Skin of body (tissue), 3 donors: ENCODE measurements at places on chromosomes 2 and 18. TPM values are rescaled to one million over a fixed set of nuclear protein-coding genes. Genes with fewer than 3 reads are reported as not detected.

GRCh38 chr18:47284721-47285395, 33.4 kb upstream of the SKOR2 start:
- no peak for DNase-seq

The RSAD2 gene
- 5.1 TPM for total RNA-seq

The CPS1 gene
- total RNA-seq: 4.7 TPM

GRCh38 chr2:129757915-129758783, 221.3 kb upstream of the RAB6C start:
- DNase-seq: no peak

The ABCG5 gene
- not detected for total RNA-seq

GRCh38 chr2:122105171-122105876, 349.9 kb downstream of the TSN start:
- DNase-seq: no peak

DNA sequence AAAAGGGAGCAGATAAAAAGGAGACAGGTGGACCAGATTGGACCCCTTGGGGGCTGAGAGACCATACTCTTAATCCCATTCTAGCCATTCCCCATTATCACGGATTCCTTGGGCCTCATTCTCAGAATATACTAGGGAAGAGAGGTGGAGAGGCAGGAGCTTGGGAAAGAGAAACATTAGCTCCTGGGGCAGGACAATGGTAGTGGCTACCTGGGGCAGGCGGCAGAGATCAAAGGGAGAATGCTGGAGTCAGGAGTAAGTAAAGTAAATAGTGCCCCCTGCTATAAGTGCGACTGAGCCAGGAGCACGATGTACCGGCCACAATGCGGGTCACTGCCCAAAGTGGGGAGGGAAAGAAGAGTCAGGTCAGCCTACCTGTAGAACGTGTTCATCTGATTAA, 20.4 kb upstream of the IHH start:
- no peak for DNase-seq

- no peak for DNase-seq
Measured at GRCh38 chr2:158969715-158970240, 1.3 kb downstream of the TANC1 start.

DNA sequence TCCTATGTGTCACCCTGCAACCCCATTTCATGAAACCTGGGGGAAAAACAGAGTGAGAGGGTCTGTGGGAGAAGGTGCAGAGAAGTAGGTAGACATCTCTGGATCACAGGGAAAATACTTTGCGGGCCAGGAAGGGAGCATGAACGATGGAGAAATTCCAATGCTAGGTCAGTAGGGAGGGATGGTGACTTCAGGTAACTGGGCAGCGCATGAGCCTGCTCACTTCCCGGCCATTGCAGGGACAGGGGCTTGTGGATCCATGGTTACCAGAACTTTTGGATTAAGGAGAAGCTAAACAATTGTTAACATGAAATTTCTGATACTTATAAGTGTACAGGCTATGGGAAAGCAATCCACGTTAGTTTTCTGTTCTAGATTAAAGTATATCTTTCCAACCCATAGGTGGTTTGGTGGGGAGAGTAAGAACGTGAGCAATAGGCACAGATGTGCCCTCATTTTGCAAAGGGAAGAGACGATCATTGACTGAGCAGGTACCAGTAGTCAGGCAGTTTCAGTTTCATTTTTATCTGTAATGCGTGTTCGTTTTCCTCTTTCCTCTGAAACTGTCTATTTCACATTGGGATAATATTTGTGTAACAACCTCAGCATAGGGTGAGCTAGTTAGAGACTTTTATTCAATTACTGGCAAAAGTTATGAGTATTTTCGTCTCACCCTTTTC, 65.0 kb downstream of the NYAP2 start:
- DNase-seq: no peak

GRCh38 chr2:225091336-225091735, 49.1 kb upstream of the DOCK10 start:
- no peak for DNase-seq
